ENCODE measurements at places on chromosomes 11 and 22.
A peak's percentile ranks its signal among the peaks of the same experiment; 100 is the strongest.

DNA sequence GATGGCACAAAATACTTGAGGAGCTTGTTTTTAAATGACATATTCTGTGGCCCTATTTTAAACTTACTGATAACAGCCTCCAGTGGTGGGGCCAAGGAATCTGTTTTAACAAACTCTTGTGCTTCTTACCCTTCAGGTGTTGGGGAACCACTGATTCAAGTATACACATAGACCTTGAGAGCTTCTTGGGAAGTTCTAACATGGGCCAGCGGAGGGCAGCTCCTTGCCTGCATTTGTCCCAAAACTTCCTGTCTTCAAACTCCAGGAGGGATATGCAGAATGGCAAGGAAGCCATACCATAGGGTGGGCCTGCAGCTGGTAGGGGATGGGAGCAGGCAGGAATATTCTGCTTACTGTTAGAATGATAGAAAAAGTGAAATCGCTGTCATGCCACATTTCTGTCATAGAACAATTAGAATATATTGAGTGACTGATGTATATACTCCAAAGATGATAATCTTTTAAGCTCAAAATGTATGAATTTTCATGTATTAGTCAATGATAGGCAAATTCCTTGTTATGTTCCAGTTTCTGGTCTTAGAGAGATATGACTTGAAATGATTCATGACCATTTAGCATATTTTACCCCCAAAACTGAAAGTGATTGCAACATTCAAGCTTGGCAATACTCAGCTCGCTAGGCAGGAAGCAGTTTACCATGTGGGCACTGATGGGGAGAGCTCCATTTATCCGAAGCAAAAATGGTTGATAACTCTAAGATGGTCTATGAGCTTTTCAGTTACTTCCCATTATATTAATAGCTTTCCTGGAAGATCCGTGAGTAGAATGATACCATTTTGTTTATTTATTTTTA lies 9.2 kb downstream of the EXT2 start:
- DNase-seq, result no peak

DNA sequence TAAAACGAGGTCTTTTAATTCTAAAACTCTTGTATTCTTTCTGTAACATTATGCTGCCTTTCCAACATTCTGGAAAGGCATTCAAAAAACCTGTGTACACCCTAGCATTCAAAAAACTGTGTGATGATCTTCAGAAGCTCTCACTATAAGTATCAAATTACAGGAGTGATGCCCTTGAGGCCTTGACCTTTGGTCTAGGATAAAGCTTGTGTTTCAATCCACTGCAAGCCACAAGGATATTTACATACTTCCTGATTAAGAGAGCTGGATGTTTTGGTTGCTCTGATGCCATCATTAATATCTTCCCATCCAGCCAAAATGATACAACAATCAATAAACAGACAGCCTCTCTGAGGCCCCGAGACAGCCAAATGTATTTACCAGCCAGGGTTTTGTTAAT lies 11.9 kb downstream of the CLPB start:
- no peak for DNase-seq

GRCh38 chr22:30943368-30943767 lies 25.2 kb downstream of the MORC2 start:
- DNase-seq, result peak; percentile 28

- DNase-seq, result no peak
Measured at GRCh38 chr22:48568736-48569330, 1258.8 kb downstream of the BRD1 start.

- DNase-seq, result no peak
Measured at GRCh38 chr11:117251506-117251905, 19.0 kb downstream of the RNF214 start.

- no peak for DNase-seq
Measured at GRCh38 chr11:82854242-82854641, 46.0 kb downstream of the PRCP start.

- DNase-seq, result no peak
Measured at GRCh38 chr11:47620836-47621378, 21.5 kb downstream of the MTCH2 start.

- peak; percentile 30 for DNase-seq
Measured at GRCh38 chr11:79263001-79263400, 177.8 kb downstream of the TENM4 start.

- DNase-seq, result no peak
Measured at GRCh38 chr22:47275605-47276449, 513.4 kb downstream of the TBC1D22A start.

DNA sequence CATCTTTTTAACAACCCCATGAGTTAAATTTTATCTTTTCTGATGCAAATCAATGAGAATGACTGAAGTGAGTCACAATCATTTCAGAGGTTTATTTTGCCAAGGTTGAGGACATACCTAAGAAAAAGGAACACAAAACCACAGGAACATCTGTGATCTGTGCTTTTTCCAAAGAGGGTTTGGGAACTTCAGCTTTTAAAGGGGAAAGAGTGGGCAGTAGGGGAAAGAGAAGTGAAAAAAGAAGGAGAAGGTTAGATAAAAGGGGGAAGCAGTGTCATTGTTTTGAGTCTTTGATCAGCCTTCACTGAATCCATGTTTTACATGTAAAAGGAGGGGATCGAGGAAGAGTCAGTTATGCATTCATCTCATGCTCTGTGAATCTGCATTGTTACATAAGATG lies 45.3 kb upstream of the SPON1 start:
- no peak for DNase-seq

DNA sequence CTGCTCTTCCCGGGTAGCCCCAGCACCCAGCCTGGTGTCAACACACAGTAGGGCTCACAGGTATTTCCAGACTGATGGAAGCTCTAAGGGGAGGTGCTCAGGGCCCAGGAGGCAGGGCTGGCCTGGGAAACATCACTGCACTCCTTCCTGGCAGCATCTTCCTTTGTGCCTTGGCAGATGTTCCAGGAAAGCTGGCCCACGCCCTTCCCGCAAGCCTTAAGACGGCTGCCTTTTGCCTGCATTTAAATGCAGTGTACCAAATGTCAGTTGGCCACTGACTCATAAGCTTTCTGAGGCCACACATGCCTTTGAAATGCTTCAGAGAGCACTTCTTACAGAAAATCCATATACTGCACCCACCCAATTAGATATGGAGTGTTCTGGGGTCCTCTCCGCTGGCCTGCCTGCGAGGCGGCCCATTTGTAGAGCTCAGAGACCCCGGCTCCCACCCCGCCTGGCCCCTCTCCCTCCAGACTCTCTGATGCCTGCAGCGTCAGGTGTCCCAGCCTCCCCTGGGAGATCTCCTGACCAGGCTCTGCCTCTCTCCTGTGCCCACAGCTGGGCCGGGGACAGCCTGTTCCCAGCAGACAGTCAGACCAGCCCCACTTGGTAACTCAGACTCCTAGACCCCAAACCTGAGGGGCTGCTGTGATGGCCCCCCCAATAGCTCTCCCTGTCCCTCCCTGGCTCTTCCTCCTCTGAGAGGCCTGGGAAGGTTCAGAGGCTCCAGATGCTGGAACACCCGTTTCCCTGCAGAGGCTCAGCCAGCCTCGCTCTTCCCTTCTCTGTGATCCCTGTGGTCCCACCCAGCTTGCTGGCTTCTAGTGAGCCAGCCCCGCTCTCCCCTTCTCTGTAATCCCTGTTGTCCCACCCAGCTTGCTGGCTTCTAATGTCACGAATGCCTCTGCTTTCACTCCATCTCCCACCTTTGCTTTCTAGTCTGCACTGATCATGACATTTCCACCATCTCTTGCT lies 47.6 kb upstream of the THY1 start:
- peak; percentile 62 for DNase-seq

- no peak for DNase-seq
Measured at GRCh38 chr22:39327995-39328754, 8.8 kb upstream of the RPL3 start.

- DNase-seq, result peak; percentile 32
Measured at GRCh38 chr11:27013781-27014361, 20.0 kb downstream of the FIBIN start.

DNA sequence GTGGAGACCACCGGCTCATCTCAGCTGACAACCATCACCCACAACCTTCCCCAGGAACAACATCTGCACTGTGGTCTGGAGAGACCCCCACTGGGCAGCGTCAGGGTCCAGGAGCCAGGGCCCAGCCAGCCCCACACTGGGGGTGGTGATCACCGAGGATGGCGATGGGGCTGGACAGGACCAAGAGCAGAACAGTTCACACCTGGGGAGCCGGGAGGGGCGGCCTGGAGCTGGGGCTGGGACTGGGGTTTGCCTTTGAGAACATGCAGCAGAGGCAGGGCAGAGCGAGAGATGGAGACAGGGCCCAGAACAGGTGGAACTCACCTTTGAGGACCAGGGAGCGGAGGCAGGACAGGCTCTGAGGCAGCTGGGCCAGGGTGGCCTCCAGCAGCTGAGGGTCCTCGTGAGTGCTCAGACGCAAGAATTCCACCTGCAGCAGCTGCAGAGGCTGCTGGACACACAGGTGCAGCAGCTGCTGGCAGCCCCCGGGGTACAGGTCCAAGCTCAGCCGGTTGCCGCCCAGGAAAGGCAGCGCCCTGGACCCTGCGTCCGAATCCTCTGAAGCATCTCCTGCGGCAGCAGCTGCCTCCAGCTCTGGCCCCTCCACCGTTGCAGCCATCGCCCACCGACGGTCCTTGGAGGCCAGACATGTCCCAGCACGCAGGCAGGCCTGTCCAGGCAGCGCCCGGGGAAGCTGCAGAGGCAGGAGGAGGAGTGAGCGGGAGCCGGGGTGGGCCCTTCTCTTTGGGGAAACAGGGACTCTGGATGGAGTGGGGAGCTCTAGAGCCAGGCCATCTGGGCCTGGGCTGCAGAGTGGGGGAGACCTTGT lies 1.0 kb downstream of the PIDD1 start:
- no peak for DNase-seq

DNA sequence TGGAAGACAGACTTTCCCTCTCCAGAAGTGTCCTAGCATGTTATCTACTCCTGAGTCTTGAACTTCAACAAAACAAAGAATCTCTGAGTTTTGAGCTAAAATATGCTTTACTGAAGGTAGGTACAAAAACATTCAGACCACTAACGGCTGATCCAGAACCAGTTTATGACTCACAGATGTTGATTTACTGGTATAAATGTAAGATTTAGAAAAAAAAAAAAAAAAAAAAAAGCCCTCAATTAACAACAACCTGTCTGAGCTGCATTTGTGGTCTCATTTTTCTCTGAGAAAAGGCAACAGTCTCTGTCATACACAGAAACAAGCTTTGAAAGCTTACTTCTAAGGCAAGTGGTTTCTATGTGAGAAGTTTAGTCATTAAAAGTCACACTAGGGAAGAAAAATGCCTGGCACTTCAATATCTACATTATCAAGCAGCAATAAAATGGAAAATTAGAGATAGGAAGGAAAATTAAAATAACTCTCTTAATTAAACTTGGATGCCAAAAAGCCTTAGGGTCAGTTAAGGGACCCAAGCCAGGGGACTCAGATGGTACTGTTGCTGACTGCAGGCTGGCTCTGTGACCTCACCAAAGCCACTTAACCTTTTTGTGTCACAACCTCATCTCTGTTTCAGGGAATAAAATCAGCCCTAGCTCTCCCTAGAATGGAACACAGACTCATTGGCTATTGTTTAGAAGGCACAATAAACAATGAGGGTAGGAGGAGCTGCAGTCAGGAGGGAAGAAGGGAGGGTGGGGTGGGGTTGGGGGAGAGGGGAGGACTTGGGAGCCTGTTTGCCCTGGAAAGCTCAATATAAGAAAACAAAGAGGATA lies 61.7 kb downstream of the ETS1 start:
- DNase-seq, result no peak

DNA sequence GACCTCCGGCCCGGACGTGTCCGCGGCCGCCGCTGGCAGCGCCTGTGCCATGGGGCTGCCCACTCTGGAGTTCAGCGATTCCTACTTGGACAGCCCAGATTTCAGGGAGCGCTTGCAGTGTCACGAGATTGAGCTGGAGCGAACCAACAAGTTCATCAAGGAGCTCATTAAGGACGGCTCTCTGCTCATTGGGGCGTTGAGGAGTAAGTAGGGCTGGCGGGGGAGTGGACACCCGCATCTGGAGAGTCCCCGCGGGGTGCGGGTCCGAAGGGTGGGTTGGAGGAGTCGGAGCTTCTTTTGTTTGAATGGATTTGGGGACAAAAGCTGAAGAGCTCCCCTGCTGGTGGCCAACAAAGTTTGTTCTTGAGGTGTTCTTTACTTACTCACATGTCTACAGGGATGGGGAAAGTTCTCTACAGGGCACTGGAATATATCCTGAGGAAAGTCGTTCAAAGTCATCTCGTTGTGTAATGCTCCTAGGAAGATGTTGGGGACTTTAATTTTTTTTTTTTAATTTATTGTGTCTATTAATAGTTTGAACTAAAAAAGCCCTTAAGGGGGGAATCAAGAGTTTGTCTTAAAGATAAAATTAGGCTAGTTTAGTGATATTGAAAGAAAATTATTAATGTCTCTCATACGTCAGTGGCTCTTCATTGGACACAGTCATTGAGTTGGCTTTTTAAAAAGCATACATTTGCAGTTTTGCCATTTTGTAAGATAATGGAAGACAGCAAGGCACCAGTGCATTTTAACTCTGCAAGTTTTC lies 725 bp downstream of the ARHGAP42 start:
- DNase-seq, result peak; percentile 91

- DNase-seq, result no peak
Measured at GRCh38 chr11:113529606-113530005, 54.4 kb upstream of the DRD2 start.

DNA sequence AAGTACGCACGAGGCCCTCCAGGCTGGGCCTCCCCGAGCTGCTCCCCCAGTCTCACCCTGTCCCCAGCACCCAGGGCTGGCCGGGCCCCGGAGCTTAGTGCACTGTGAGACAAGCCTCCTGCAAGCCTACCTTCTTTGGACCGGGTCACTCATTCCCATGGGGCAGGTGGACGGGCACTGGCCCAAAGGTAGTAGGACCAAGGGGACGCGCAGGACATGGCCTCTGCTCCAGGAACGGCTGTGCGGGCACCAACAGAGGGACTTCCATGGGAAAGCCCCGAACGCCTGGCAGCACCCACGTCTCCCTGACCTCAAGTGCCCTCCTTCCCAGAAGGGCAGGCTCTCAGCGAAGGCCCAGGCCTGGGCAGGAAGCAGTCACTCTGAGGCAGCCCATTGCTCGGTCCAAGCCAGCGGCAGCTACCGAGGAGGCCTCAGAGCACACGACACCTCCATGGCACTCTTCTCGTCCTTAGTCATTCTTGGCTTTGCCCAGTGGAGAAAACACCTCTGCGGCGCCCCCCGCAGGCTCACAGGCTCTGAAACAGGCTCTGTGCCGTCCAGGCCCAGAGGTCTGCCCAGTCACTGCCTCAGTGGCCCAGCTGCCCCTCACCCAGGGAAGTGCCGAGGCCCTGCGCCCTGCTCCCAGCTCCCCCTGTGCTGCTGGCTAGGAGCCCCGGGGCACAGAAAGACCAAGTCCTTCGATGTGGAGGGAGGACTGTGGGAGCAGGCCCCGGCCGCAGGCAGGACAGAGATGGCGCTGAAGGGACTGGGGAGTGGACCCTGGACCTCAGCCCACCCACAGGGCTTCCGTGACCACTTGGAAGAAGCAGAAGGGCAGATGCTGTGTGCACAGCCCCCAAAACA lies 3.8 kb downstream of the MOB2 start:
- DNase-seq, result no peak

- DNase-seq, result peak; percentile 17
Measured at GRCh38 chr22:17930455-17931313, 93.7 kb downstream of the MICAL3 start.

- DNase-seq, result no peak
Measured at GRCh38 chr11:125873881-125874555, 13.4 kb upstream of the HYLS1 start.

GRCh38 chr22:29727131-29727523 lies 7.3 kb downstream of the CABP7 start:
- peak; percentile 47 for DNase-seq

- no peak for DNase-seq
Measured at GRCh38 chr22:25388415-25388814, 169.0 kb downstream of the CRYBB2 start.
